Stimulated activated CD8-positive, alpha-beta memory T cell treated with anti-CD3 and anti-CD28 coated beads, Interleukin-4, amount 100 ng/mL, for 1 hour (primary cell): ENCODE measurements at places on chromosomes 7 and 10.

- DNase-seq: no peak
These were observed 220.9 kb downstream of the C7orf25 start for GRCh38 chr7:42690794-42691639.

GRCh38 chr7:142301923-142302550 is 44.2 kb upstream of the PRSS58 start:
- DNase-seq: no peak

GRCh38 chr7:31047313-31048146 is 4.6 kb upstream of the ADCYAP1R1 start:
- no peak for DNase-seq

GRCh38 chr10:112361951-112362751 is 11.8 kb upstream of the ACSL5 start:
- DNase-seq: no peak

GRCh38 chr7:139884441-139884840 is 55.4 kb downstream of the TBXAS1 start:
- no peak for DNase-seq

- DNase-seq: no peak
These were observed 5.6 kb downstream of the CAMK2G start for GRCh38 chr10:73868655-73869195.

- DNase-seq: no peak
These were observed 160.0 kb downstream of the SLIT1 start for GRCh38 chr10:97025613-97026242.

DNA sequence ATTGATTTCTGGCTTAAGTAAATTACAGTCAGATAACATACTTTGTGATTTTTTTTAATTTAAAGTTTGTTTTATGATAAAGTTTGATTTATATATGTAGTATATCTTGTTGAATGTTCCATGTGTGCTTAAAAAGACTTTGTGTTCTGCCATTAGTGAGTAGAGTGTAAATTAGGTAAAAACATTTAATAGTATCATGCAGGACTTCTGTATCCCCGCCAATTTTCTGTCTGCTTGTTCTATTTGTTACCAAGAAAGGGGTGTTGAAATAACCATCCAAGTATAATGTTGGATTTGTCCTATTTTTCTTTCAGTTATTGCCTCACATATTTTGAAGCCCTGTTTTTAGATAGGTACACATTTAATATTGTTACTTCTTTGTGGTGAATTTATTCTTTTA is 172.1 kb downstream of the CAMK1D start:
- DNase-seq: no peak

DNA sequence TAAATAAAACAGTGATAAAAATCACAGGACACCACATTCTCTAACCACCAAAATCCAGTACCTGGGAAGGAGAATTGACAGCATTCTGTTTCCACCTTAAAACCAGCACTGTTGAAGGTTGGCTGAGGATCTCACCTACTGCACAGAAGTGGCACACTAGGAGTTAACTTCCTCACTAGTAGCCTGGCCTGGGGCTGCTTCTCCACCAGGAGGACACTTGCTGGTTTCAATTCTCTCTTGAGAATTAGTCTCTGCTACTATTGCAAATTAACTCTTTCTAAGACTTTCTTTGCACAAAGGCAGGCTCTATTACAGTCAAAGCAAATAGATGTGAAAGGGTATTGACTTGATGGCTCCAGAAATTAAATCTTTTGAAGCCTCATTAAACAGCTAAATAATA is 2.3 kb upstream of the CTTNBP2 start:
- DNase-seq: no peak

GRCh38 chr10:80068270-80068669 is 10.2 kb upstream of the TMEM254 start:
- no peak for DNase-seq

- DNase-seq: no peak
These were observed 1.5 kb downstream of the UNC5B start for GRCh38 chr10:71213761-71214440.

DNA sequence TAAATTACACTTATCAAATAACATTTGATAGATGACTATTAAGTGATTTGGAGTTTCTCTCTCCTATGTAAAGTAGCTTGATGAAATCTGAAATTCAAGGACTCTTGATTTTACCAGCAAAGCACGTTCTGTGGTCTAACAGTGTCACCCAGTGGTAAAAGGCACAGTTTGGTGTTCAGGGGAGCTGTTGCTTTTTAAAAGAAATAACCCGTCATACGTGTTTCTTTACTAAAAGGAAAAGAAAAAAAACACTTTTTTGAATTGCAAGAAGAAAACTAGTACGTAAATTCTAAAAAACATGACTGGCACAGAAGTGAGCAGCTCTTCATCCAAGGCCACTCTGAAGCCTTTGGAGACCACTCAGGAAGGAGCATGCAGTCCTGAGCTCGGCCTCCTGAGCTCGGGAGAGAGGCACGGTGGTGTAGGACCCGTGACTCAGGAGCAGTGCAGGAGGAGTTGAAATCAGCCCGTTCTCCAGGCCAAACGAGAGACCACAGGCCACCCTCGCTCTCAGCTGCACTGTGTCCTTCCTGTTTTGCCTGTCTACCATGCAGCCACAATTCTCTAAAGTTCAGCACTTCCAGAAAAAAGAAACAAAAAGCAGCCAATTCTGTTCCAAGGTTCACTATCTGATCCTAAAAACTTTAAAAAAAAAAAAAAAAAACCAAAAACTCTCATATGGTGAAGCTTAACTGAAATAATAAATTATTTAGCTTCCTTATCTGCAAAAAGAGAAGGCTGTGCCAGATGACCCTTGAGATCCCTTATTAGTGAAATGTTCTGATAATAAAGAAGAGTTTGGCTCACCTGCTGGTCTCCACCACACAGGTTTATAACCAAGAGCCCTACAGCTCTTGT is 212.6 kb upstream of the FRMD4A start:
- DNase-seq: no peak

- no peak for DNase-seq
These were observed 77.0 kb downstream of the ZNF277 start for GRCh38 chr7:112283382-112283910.

DNA sequence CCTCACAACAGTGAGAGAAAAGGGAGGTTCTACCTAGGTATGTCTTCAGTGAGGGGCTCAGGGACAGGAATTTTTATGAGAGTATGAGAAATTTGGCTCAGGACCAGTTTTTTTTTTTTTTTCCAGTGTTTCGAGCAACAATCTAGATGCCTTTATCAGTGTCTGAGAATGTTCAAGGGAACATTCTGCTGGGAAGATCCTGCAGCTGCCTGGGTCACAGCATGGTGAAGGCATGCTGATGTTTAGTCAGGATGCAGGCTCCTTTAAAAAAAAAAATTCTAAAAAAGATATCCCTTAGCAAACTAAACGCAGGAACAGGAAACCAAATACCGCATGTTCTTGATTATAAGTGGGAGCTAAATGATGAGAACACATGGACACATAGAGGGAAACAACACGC is 31.0 kb downstream of the SBDS start:
- DNase-seq: no peak

DNA sequence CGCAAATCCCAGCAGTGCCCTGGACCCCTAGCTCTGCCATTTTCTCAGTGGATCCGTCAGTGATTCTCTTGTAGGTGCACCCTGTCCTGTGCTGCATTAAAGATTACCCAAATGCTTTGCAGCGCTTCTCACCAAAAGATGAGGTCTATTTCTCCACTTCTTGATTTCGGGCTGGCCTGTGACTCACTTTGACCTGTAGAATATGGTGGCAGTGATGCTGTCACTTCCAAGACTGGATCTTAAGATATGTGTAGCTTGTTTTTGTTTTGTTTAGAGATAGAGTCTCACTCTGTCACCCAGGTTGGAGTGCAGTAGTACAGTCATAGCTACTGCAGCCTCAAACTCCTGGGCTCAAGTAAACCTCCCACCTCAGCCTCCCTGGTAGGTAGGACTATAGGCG is 37.0 kb upstream of the ZMIZ1 start:
- no peak for DNase-seq

DNA sequence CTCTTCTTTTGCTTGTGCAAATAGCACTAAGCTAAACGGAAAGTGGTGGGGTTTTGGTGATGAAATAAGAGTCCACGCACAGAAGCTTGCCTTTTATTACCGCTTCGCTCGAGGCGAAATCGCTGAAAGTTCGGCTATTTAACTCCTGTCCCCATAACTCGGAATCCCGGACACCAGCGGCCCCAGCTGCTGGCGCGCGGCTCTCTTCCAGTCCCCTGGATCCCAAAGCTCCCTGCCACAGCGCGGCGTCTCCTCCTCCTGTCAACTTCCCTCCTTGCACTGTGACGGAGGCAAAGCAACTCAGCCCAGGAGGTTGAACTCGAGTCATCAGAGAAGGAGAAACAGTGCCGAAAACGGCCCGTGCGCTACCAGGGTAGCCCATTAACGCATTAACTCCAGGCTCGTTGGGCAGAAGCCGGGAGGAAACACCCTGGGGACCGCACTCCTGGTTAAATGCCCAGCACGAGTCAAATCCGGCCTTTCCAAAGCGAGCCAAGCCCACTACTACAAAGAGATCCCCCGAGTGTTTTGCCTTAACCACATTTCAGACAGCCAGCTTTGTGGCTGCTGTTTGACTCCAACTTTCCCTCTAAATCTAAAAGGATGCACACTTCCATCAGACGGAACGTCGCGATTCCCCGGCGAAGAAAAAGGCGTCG is 1.3 kb downstream of the SEMA3D start:
- DNase-seq: no peak

GRCh38 chr10:92125144-92125543 is 165.7 kb downstream of the CPEB3 start:
- no peak for DNase-seq

GRCh38 chr7:75656740-75657139 is 82.0 kb downstream of the HIP1 start:
- no peak for DNase-seq

DNA sequence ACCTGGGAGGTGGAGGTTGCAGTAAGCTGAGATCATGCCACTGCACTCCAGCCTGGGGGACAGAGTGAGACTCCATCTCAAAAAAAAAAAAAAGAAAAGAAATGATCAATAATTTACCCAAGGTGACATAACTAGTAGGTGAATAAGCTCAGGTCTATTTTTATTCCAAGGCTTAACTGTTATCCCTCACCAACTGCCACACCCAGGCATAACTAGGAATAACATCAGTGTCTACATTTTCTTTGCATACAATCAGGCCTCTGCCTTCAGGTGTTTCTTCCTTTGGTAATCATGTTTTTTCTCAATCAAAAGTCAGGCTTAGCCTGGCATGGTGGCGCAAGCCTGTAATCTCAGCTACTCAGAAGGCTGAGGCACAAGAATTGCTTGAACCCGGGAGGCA is 26.6 kb downstream of the CPEB3 start:
- DNase-seq: no peak

DNA sequence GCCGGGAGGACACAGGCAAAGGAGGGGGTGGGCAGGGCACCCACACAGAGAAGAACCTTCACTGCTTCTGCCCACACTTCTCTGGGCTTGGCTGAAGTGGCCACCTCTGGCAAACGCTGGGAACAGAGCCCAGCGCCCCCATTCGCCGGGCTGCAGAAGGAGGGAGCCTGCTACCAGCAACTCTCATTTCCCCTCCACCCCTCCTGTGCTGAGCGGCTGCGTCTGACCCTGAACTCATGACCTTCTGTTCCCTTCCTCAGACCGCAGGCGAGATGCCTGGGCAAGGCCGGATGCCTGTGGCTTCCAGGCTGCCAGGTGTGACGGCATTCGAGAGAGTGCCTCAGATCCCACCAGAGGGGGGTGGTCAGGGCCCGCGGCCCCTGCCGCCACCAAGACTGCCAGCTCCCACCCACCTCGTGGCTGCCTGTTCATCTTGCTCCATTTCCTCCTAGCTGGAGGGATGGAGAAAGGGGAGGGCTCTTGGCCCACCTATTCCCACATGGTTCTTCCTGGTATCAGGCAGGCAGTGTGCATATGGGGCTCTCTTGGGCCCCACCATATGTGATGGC is 19.8 kb downstream of the DNAJB12 start:
- peak; percentile 61 for DNase-seq

- DNase-seq: no peak
These were observed 291.7 kb downstream of the ARL4A start for GRCh38 chr7:12979181-12979580.

DNA sequence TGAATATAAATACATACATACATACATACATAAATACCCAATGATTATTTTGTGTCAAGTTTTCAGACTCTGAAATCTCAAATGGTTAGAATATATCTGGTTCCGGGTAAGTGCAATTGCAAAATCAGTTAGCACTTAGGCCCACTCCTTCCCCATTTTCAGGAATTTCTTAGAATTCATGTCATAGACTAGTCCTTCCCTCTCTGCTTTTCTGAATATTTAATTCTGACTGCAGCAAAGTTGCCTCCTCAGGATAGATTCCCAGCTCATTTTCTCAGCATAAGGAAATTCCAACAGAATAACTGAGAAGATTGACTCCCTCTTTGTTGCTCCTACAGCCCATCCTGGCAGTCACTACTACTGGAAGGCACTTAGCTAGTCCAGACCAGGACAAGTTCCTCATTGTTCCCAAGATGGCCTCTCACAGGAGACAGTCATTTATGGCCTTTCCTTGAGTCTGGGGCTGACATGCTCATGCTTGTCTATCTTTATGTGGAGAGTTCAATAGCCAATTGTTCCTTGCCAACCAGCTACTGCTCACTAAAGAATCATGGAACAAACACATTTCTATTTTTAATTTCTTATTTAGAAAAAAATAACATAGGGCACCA is 142.9 kb upstream of the ITGB1 start:
- no peak for DNase-seq

GRCh38 chr10:13972609-13973008 is 358.1 kb downstream of the FRMD4A start:
- DNase-seq: no peak

DNA sequence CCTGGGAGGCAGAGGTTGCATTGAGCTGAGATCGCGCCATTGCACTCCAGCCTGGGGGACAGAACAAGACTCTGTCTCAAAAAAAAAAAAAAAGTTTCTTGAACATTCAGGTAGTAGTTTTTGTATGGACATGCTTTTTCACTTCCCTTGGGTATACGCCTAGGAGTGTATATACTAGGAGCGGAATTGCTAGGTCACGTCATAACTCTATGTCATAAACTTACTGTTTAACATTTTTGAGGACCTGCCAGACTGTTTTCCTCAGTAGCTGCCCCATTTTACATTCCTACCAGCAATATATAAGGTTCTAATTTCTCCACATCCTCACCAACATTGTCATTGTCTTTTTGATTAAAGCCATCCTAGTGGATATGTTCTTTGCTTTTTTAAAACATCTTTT is 51.6 kb downstream of the MKI67 start:
- no peak for DNase-seq

DNA sequence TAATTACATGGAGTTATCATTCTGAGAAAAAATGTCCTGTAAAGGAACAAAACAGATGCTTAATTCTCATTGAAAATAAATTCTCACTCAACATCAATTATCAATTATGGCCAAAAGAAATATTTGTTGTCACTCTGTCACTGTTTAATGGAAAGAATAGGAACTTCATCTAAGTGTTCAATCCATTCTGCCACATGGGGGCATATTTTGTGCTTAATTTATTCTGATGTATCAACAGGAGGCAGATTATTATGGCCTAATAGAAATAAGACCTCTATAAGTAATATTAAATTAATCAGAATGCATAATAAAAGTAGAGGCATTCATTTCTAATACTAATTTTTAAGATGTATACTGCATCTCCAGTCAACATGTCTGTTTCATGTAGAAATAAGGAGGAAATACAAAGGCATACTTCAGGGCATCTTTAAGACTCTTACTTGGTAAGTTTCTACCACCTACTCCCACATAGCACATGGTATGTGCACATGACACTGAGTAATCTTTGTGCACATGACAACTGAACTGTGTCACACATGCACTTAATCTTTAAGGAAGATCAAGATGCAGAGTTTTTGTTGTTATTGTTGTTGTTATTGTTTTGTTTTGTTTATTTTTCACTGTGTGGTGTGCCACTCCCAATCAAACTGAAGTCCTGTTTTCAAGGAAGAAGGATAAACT is 420.4 kb upstream of the SEMA3A start:
- no peak for DNase-seq
